ENCODE measurements at places on chromosomes 3 and 15.

DNA sequence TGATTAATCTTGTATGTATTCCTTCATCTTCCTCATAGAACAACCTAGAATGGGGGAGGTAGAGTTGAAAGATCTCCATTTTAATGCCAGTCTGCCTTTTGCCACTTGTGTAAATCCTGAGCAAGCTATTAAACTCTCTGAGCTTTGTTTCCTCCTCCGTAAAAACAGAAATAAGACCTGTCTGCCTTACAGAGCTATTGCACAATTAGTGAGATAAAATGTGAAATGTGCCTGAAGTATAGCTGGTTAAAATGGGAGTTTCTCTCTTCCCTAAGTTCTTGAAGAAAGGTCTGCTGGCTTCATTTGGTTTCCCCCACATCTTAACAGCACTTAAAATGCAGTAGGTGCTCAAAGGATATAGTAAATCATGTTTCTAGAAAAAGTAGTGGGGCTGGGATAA is 19.0 kb downstream of the ALDH1A2 start:
- no peaks in the 10 kb centered on the region for H3K4me1 ChIP-seq
- H3K27me3 ChIP-seq = no peaks in the 10 kb centered on the region
- no peaks in the 10 kb centered on the region for H3K36me3 ChIP-seq
- no peak for DNase-seq

DNA sequence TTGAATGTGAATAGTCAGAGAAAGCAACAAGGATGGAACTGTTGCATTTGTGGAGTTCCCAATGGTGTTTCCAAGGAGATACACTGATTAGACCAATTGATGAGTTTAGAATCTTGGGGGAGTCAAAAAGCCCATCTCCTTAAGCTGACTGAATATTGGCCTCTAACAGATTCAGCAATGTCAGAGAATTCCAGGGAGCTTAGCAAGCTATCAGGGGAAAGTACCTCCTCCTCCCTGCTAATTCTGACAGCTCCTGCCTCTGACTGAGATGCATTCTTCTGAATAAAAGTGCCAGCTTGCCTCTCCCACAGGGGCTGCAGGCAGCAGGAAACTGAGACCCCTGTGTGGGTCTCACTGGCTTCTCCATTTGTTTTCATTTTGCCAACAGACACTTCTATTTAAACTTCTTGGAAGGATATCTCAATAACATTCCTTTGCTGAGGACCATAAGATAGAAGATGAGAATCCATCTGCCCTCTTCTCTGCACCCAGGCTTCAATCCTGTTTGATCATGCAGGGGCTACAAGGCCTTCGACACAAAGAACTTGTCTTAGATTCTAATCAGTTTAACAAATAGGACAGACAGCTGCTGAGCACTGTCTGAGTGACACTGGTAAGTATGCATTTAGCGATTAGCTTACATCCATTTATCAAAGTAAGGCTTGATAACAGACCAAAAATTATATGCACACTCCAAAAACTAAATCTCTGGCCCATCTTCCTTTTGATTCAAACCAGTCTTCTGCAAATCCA is 1080.8 kb downstream of the TUSC7 start:
- H3K4me1 ChIP-seq = no peaks in the 10 kb centered on the region
- DNase-seq = no peak
- no peak overlapping the region for H3K27ac ChIP-seq
- H3K27me3 ChIP-seq = no peaks in the 10 kb centered on the region

- no peak for DNase-seq
- no peaks in the 10 kb centered on the region for H3K36me3 ChIP-seq
- H3K27me3 ChIP-seq = no peaks in the 10 kb centered on the region
- H3K4me3 ChIP-seq = peak overlapping the region; percentile 90
- H3K27ac ChIP-seq = peak overlapping the region; percentile 85
Observed at GRCh38 chr15:41774882-41775417, 666 bp downstream of the MAPKBP1 start.

DNA sequence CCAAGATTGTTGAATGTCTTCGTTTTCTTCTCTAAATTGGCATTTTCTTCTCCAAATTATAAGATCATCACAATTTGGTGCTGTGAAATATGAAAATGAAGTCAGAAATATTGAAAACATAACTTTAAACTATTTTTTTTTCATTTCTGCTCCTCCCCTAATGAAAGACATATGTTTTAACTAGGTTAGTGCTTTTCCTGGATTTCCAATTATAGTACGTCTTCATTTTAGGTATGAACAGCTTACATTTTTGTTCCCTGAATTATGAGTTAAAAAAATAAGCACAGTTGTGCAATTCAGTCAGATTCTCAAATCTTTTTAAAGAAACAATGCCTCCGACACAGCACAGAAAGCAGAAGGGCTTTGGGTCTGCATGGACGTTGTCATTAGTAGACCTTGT is 83.5 kb upstream of the CFAP20DC start:
- no peak overlapping the region for H3K27ac ChIP-seq
- H3K4me1 ChIP-seq = no peaks in the 10 kb centered on the region
- no peaks in the 10 kb centered on the region for H3K36me3 ChIP-seq

- no peaks in the 10 kb centered on the region for H3K27me3 ChIP-seq
- no peak overlapping the region for H3K27ac ChIP-seq
- H3K4me1 ChIP-seq = peaks cover 21% of the 10 kb centered on the region
Observed at GRCh38 chr15:72339777-72340177, 19.8 kb upstream of the CELF6 start.

GRCh38 chr3:176692199-176692965 is 504.9 kb downstream of the TBL1XR1 start:
- peak; percentile 14 for DNase-seq
- H3K4me3 ChIP-seq = no peak overlapping the region
- no peak overlapping the region for H3K27ac ChIP-seq
- no peaks in the 10 kb centered on the region for H3K36me3 ChIP-seq
- H3K27me3 ChIP-seq = no peaks in the 10 kb centered on the region
- H3K4me1 ChIP-seq = no peaks in the 10 kb centered on the region

DNA sequence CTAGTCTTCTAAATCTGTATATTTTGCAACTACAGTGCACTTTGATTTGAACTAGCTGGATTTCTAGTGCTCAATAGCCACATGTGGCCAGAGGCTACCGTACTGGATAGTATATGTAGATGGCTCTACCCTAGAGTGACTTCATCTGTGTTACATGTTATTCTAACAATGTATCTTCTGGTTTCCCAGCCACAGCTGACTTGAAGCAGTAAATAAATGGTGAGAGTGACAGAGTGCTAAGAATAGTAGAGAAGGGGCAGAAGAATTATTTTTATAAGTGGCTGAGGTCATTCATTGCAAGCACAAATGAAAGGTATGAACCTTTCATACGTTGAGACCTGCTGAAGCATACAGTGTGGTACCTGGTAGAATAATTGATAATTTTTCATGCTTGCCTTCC is 30.9 kb downstream of the KAT2B start:
- no peak for DNase-seq
- H3K27ac ChIP-seq = no peak overlapping the region
- H3K4me3 ChIP-seq = no peak overlapping the region
- H3K36me3 ChIP-seq = no peaks in the 10 kb centered on the region
- H3K27me3 ChIP-seq = no peaks in the 10 kb centered on the region

DNA sequence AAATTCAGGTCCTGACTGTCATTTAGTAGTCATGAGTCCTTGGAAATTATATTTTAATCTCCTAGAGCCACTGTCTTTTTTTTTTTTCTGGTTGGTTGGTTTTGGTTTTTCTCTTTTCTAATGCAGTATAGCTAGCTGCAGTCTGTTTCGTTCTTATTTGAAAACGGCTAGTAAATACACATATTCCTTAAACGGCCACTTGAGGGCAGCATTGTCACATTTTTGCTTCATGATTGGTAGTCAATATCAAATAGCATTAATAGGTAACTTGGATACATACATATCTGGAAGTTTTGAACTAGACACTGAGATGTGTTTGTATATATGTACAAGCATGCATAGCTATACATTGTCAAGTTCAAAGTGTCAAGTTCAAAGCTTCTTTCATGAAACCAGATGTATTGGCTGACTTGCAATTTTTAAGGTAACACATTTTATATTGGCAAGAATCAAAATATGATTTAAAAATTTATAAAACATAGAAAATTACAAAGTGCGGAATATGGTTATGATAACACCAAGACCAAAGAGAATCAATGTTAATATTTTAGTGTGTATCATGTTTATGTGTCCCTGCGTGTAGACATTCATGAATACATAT is 22.5 kb downstream of the GABRA5 start:
- no peak for DNase-seq
- no peaks in the 10 kb centered on the region for H3K36me3 ChIP-seq
- H3K27me3 ChIP-seq = peaks cover 33% of the 10 kb centered on the region
- no peaks in the 10 kb centered on the region for H3K4me1 ChIP-seq

DNA sequence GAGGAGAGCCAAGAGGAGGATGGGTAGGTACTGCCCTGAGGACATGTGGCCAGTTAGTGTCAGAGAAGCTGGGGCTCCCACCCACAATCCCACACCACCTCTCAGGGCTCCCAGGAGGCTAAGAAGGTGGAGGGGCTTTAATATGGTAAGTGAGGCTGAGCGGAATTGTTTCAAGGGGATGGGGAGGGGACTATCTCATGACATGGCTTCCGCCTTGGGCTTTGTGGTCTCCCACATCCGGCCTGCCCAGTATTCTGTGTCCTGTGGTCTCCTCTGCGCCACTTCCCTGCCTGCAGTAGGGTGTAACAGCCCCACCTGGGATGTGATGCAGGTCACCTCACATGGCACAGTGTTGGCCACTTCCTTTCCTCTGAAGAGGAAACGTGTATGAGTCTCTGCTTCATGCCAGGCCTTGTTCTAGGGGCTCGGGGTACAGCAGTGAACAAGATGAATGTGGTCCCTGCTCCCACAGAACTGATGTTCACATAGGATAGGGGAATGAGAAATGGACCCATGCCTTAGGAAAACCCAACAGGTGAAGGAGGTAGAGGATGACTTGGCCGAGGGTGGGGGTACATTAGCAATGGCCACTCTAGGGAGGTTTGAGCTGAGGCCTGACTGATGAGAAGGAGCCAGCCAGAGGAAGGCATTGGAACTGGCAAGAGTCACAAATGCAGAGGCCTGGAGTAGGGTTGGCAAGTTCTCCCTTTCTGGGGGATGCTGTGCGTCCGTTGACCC is 3.2 kb downstream of the NEIL1 start:
- peaks cover 12% of the 10 kb centered on the region for H3K36me3 ChIP-seq
- H3K27ac ChIP-seq = peak overlapping the region; percentile 62
- H3K27me3 ChIP-seq = peaks cover 37% of the 10 kb centered on the region

- H3K27me3 ChIP-seq = no peaks in the 10 kb centered on the region
- H3K4me1 ChIP-seq = no peaks in the 10 kb centered on the region
- H3K36me3 ChIP-seq = no peaks in the 10 kb centered on the region
- no peak overlapping the region for H3K4me3 ChIP-seq
- peak; percentile 70 for DNase-seq
Observed at GRCh38 chr3:126491221-126492013, 15.7 kb upstream of the ZXDC start.
